Fibroblast of skin of left quadriceps (primary cell): ENCODE measurements at places on chromosomes 16 and 17.

GRCh38 chr17:10144456-10144855 lies 54.0 kb downstream of the GAS7 start:
- no peak for DNase-seq

DNA sequence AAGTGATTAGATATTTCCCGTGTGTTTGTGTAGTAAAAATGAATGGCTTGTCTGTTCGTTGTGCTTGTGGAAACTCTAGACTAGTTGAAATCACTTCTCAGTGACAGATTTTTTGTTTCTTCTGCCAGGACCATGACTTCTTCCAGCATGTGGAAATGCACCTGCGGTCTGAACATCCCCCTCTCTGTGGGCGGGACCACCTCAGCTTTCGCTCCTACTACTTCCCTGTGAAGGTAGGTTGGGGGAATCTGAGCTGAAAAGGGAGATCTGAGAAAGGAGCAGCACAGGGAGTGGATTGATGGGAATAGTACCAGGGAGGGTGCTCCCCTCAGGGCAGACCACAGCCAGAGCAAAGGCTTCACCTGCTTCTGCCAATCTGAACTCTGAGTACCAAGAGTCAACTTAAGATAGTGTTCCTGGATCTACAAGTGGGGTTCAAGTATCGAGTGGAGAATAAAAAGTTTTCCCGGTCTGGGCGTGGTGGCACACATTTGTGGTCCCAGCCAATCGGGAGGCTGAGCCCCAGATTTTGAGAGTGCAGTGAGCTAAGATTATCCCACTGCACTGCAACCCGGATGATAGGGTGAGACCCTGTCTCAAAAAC lies 47.5 kb downstream of the SF3B3 start:
- DNase-seq, result no peak

DNA sequence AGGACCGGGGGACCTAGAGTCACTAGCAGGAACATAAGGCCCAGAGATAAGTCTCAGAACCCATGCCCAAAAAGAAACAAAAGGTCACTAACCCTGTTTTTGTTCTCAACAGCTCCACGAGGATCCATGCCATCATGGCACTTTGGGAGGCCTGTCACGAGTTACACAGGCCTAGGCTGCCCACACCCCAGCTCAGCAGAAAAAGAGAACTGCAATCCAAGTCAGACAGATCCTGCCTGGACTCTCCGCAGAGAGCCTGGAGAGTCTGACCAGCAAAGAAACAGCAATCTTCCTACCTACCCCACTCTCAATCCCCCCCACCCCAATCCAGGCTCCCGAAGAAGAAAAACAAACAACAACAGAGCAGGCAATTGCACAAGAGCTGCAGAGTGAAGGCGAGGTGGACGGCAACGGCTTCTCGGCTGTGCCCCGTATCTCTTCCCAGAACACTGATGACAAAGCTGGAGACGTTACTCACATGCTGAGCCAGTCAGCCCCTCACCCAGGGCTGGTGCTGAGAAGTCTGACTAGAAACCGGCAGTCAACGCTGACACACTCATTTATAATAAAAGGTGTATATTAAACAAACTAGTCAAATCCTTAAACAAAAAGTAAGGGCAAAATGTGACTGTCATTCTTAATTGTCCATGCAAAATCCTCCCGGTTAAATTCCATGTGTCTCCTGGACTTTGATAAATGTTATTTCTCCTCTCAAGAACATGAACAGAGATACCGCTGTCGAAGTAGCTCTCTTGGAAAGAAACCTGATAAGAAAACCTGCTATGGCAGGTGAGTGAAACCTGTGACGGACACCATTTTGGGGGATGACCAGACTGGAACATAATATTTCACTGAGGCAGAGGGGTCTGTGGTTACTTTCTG lies 89.3 kb downstream of the SMG6 start:
- peak; percentile 69 for DNase-seq

- peak; percentile 83 for DNase-seq
Measured at GRCh38 chr17:45228763-45229539, 7.3 kb downstream of the FMNL1 start.

DNA sequence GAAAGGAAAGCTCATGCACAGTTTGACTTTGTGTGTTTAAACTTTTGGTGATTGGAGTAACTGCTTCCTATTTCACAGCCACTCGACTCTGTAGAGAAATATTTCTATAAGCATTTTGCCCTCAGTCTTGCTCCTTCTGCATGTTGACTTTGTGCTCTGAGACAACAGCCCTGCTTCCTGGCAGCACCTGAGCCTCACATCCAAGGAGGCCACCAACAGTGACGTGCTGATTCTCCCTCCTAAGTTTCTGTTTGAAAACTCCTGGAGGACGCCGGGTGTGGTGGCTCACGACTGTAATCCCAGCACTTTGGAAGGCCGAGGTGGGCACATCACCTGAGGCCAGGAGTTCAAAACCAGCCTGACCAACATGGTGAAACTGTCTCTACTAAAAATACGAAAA lies 23.9 kb upstream of the WSB1 start:
- no peak for DNase-seq

GRCh38 chr17:48282303-48282702 lies 147.7 kb downstream of the SKAP1 start:
- DNase-seq, result no peak

GRCh38 chr17:57262557-57262956 lies 6.2 kb downstream of the MSI2 start:
- no peak for DNase-seq

DNA sequence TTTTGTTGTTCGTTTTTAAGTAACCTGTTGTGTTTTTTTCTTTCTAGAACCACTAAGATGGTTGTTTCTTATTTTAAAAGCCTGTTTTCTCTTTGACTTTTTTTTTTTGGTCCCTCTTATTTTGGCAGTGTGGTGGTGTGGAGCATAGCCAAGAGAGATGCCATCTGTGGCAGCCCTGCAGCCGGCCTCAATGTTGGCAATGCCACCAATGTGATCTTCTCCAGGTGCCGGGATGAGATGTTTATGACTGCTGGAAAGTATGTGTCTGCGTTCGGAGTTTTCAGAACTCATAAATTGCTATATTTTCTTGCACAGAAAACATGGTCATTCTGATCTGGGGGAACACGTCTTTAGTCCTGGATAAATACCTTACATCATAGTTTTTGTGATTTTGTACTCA lies 17.6 kb downstream of the CFAP52 start:
- DNase-seq, result no peak

DNA sequence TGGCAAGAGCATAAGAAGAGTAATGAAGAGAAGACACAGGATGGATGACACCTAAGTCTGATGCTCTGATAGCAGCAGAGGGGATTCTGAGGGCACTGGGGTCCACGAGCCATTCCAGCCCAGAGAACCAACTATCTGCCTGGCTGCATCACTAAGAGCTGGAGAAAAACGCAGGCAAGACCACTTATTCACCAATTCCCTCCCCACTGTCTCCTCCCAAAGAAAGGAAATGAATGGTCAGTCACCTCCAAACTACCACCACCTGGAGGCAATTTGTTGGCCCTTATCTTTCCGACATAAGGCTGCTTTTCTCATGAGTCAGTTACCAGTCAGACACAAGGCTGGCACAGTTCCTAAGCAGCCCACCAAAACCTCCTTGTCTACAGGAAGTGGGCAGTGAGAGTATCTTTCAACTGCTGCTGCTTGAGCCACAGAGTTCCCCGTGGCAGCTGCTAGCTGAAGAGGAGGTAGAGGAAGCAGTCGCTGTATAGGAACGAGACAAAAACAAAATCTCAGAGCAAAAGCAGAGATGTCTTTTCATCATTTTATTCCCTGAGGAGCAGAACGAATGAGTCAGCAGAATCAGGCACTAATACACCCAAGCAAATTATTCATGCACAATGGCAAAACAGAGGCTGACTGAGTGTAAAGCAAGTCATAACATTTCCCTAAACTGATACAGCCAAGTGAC lies 111.1 kb downstream of the SMG6 start:
- peak; percentile 97 for DNase-seq
